ENCODE measurements at places on chromosomes 16 and 17.

DNA sequence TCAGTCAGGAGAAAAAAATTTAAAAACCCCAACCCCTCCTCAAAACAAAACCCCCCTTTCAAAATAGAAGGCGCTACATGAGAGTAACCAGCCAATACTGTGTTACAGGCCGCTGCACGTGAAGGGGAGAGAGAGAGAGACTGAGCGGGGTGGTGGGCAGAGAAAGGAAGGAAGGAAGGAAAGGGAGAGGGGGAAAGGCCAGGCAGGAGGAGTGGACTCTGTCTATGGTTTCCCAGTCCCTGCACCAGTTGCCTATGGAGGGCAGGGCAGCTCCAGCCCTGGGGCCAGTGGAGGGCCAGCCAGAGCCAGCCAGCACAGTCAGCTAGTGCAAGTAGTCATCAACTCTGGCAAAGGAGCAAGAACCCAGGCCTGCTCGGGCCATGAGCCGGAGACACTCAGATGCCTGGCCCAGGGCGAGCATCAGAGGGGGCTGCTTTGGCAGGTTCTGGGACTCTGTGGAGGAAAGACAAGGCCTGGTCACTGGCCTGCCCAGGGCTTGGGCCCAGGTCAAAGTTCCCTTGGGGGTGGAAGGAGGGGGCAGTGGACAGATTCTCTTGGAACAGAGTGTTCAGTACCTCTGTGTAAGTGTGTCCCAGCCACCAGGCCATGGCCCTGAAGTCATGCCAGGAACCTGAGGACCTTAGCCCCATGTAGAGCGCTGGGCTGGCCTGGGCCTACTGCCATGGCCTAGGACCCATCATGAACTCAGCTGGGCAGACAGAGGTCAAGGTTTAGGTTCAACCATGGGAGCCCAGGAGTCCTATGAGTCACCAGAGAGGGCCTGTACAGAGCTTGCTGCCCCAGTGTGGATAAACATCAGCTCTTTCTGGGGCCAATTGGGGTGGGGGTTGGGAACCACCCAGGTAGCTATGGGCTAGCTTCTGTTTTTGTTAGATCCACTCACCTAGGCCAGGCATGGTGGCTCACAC lies 7.3 kb upstream of the GFOD2 start:
- no peak for DNase-seq

DNA sequence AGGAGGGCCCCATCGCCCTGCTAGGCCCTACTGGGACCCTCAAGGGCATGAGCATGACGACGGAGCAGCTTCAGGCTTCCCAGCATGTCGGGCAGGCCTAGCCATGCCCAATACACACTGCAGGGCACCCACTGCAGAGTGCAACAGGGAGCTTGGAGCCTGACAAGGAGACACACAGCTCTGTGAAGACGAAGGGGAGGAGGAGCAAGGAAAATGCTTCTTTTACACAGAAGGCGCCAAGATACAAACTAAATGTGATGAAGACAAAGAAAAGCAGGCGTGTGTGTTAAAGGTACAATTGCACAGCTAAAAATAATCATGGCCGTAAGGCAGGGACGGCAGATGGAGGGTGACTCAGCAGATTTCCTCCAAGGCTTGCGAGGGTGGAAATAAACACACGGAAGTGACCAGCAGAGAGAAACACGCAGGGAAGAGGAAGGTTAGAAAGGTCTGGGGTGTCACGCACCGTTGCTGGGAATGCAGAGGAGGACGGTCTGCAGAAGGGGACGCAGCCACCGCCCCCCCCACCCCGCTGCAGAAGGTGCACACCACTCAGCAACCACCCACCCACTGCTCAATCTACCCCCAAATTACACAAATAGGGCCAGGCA lies 108.5 kb downstream of the ZNF778 start:
- DNase-seq: no peak

DNA sequence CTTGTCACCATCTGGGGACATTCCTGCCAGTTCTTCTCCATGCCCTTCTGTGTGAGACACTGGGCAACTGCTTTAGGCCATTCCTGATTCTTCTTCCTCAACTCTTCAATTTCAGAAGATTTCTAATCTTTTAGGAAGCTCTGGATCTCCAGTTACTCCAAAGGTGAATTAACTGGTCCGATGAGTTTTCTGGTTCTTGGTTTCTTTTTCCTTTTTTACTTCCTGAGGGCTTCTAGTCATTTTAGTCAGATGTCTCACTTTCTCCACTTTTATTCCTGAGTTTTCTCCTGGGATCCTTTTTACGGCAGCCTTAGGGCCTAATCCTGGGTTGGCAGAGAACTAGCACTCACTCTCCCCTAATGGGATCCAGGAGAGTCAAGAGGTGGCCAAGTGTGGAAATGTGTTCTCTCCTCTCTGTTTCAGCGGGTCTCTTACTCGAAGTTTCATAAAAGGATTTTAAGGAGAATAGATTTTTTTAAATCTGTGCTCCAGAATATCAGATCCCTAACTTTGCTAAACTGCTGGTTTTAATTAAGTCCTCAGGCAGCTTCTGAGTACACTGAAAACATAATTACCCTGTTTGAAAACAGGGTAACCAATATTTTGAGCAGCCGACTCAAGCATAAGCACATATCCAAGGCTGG lies 107.6 kb downstream of the RMI2 start:
- no peak for DNase-seq

- DNase-seq: no peak
These were observed 46.8 kb downstream of the CYB561 start for GRCh38 chr17:63399316-63399715.

DNA sequence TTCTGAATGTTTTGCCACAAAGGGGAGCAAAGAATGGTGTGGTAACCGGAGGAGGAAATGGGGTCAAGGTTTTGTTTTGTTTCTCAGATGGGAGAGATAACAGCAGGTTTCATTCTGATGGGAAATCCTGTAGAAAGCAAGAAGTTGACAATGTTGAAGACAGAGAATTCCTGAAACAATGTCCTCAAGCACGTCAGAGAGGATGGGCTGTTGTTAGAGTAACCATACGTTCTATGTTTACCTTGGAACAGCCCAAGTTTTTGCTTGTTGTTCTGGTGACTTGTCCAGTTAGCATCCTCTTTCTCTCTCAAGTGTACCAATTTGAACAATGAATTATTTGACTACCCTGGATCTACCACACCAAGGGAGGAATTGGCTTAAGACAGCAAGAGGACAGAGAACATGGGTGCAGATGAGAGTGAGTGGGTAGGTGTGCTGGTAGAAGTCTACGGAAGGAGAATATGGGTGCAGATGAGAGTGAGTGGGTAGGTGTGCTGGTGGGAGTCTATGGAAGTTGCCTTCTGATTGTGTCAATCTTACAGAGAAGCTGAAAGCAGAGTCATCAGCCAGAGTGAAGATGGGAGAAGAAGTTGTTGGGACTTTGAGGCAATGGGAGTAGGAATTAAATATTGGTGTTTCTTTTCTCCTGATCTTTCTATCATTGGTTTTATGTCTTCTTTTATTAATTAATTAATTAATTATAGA lies 14.8 kb upstream of the NSRP1 start:
- DNase-seq: no peak

DNA sequence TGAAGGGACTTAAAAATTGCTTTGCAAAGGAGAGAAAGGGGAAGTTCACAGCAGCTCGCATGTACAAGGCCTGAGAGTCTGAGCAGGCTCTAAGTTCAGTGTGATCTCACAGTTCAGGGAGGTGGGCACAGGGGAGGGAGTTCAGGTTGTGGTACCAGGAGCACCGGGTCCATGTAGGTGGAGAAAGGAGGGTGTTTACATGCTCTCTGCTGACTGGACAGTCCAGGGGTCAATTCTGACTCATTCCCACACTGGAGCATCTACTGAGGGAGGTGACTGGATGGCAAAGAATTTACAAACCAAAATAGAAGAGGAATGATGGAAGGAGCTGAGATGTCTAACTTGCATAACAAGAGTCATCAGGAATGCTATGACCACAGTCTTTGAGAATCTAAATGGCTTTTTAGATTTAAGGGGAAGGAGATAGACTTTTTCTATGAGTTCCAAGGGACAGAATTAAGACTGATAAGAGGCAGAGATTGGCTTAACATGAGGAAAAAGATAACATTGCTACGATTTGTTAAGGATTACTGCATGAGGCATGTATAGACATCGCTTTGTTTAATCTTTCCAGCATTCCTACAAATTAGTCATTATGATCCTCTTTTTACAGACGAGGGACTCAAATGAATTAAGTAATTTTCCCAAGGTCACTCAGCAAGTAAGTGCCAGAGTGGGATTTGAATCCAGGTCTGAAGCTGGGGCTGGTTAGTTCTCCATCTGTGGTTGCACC lies 29.9 kb downstream of the MIS12 start:
- DNase-seq: no peak

All from spinal cord (tissue), 10 donors.